ENCODE measurements at places on chromosomes 3 and 15.

DNA sequence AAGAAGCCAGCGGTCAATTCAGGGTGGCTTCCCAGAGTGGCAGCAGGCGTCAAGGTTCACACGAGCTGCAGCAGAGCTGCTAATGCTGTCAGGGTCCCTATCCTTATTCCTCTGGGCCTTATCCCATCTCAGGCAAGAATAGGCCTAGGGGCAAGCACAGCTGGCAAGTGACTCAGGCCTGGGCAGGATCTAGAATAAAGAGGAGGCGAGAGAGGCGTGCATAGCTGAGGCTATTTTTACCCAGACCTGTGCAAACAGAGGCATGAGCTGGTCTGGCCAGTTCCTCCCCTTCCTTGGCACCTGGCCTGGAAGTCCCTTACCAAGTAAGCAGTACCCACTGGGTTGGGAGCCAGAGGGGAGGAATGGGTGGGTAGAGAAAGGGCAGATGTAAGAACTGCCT is 12.2 kb upstream of the VIPR1 start:
- no peak for DNase-seq

- DNase-seq = no peak
Observed at GRCh38 chr15:69725275-69725674, 272.7 kb downstream of the RPLP1 start.

GRCh38 chr3:88150371-88150770 is 612 bp downstream of the C3orf38 start:
- no peak for DNase-seq

DNA sequence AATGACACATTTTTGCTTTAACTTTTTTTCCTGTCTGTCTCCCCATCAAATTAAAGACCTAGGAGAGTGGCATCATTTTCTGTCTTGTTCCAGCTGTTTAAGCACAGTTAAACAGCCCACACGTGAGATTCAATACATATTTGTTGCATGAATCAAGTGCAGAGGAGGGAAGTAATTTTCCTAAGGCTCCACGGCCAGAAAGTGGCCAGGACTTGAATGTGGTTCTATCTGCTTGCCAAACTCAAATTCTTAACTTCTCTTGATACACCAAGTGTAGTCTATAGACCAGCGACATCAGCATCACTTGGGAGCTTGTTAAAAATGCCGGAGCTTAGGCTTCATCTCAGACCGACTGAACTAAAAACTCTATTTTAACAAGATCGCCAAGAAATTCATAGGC is 724.8 kb upstream of the CFAP20DC start:
- no peak for DNase-seq

GRCh38 chr3:14689247-14689980 is 14.5 kb downstream of the C3orf20 start:
- DNase-seq = no peak

- no peak for DNase-seq
Observed at GRCh38 chr3:169992781-169993180, 26.2 kb downstream of the SEC62 start.

- DNase-seq = no peak
Observed at GRCh38 chr3:82475306-82475705, 713.9 kb upstream of the GBE1 start.

GRCh38 chr3:122315619-122316018 is 9.4 kb upstream of the CSTA start:
- no peak for DNase-seq

- DNase-seq = no peak
Observed at GRCh38 chr15:74662064-74662860, 33.6 kb downstream of the EDC3 start.

Data from frontal cortex (tissue), 4 donors.